NCI-H187 treated with DMSO at 0.1 percent for 48 hours (cell line): ENCODE measurements at places on chromosomes 12 and 14.

GRCh38 chr14:24098927-24099813 lies 5.1 kb downstream of the PCK2 start:
- no peak for DNase-seq

DNA sequence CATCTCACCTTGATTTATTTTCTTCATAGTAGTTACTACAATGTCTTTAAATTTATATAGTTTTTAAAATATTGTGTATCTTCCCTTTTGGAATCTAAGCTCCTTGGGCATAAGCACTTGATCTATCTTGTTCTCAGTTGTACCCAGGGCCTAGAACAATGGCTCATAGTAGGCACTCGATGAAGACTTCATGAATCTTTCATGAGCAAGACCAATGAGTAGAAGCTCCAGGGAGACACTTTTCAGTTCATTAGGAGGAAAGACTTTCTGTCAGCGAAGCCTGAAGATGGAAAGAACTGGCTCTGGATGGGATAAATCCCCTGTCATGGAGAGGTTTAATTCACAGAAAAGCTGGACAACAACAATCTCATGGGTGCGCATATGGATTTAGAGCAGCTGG lies 140.2 kb upstream of the CRY1 start:
- no peak for DNase-seq

DNA sequence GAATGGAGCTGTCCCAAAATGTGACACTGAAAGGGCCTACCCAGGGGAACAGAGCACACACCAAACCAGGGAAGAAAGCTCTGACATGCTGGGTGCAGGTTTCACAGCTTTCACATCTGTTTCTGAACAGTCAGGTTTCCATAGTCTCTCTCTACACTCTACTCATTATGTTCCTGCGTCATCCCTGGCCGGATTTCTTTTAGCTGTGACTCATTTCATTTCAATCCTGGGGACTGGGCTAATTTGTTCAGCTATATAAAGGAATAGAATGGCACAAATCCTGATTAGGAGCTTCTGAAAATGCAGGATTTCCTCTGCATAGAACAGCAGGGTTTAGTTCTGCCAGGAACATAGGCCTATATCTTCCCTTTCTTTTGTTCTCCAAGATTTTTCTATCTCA lies 649.8 kb downstream of the RPS29 start:
- no peak for DNase-seq

DNA sequence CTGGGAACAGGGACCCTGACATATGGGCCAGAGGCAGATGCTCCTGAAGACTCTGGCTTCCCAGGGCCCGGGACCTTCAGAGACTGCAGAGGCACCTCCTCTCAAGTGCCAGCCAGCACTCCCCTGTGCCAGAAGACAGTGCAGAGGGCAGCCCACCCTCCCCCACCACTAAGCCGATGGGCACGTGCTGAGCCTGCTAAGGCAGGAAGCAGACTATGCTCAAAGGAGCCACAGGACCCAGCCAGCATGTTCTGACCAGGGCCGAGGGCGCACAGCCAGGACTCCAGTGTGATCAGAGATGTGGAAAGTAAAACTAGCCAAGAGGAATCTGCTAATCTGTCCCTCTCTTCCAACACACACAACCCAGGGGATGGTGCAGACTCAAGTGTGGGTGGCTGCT lies 29.8 kb downstream of the DIO3 start:
- DNase-seq: no peak

GRCh38 chr12:93245543-93245942 lies 132.2 kb upstream of the NUDT4 start:
- DNase-seq: no peak

DNA sequence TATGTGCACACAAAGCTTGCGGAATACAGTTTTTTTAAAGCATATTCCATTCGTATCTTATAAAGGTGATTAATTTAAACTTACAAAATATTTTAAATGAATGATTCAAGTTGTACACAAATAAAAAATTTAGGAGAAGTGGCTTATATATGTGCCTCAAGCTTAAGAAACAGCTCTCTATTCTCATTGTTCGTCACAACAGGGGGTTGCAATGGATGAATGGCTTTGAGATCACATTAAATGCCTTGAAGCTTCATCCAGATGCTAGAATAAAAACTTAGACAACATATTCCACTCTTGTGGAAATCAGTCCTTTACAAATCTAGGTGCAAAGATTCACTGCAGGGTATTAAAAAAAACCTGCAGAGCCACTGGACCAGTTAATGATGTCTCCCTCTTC lies 303.9 kb upstream of the LRFN5 start:
- DNase-seq: peak; percentile 30

- no peak for DNase-seq
Observed at GRCh38 chr12:80443974-80444666, at the start of gene PTPRQ. Gene PTPRQ (plus strand): TSS chr12:80444235. CDS start chr12:80444346, 111 bp downstream.

DNA sequence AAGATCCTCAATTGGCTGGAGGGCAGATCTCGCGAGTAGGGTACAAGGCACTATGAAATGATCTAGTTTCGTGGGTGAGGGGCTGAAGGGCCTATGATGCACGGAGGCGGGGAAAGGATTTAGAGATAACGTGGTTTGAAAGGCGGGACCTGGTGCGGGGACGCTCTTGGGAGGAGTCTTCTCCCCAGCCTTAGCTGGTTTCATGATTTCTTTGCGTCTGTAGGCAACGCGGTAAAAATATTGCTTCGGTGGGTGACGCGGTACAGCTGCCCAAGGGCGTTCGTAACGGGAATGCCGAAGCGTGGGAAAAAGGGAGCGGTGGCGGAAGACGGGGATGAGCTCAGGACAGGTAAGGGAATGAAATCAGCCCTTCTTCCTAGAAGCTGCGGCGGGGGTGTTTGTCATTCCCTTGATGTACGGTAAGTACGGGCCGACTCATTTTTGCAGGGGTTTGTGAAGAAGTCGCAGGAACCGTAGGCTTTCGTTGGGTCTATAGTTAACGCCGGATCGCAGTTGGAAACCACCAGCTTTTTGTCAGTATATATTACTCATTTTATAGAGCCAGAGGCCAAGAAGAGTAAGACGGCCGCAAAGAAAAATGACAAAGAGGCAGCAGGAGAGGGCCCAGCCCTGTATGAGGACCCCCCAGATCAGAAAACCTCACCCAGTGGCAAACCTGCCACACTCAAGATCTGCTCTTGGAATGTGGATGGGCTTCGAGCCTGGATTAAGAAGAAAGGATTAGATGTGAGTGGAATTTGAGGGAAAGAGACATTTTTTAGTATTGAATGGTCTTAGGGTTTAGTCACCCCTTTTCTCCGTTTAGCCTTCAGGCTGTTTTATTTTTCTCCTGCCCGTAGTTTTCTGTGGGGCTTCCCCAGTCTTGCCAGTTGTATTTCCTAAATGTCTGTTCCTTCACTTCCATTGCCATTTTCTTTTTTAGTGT lies 602 bp downstream of the APEX1 start:
- no peak for DNase-seq

DNA sequence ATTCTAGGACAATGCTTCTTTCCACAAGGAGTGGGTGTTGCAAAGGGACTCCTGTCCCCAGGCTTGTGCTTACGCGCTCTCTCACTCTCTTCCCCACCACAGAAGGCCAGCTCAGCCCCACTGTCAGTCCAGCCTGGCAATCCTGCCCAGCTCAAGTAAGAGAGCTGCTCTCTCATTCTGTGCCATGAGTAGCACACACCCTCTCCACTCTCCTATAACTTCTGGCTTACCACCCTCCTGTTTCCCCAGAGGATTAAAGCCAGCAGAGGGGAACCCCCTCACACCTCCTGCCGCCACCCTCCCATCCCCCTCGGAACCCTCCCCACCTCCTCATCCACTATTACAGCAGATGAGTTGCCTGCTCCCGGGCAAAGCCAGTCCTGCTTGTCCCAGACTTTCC lies 17.1 kb downstream of the NCKAP5L start:
- DNase-seq: no peak

- DNase-seq: no peak
Observed at GRCh38 chr12:93042283-93042682, 113.2 kb upstream of the EEA1 start.

DNA sequence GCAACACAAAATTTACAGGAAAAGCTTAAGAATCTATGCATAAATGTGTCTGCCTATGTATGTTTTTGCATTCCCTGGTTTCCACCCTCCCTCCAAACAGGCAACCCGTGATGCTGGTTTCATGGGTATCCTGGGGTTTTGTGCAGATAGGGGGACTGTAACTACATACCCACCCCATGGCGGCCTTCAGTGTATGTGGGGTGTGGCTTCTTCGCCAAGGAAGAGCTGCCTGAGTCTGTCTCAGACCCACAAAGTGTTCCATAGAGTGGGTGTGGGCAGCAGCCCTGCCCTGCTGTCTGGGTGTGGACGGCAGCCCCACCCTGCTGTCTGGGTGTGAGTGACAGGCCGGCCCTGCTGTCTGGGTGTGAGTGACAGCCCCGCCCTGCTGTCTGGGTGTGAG lies 174.8 kb downstream of the ADGRD1 start:
- DNase-seq: no peak

DNA sequence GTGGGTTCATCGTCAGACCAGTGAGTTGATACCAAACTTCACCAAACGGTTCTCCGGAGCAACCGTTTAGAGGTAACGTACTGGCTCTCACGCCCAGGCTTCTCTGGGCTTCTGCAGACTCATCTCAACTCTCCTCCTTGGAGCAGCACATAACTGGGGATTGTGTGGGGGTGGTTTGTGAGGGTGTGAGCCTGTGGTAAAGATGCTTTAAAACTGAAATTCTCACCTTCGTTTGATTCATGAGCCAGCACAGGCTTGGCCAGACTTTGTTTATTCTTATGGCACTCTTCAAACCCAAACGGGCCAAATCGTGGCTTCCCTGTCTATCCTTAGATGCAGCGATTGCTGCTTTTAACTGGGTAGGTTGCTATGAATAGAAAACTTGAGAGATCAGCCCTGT lies 121.3 kb downstream of the SAMD4A start:
- no peak for DNase-seq

- no peak for DNase-seq
Observed at GRCh38 chr12:104121001-104121400, 17.0 kb downstream of the NFYB start.

- DNase-seq: peak; percentile 28
Observed at GRCh38 chr14:56147986-56148901, 30.0 kb downstream of the PELI2 start.

- DNase-seq: no peak
Observed at GRCh38 chr12:11631288-11631687, 18.2 kb upstream of the ETV6 start.

DNA sequence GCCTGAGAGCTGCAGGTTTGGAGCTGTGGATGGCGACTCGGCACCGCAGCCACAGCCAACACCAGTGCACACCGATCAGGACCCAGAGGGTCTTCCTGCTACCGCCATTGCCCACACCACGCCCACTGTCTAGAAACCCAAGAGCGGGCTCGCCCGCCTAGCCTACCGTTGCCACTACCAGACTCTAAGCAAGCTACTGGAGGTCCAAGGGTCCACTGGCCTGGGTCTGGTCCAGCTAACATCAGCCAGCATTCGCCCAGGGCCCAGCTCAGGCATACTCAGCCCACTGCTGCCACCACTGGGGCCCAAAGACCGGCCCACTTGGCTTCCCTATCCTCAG lies 30.5 kb upstream of the MON2 start:
- DNase-seq: no peak

- no peak for DNase-seq
Observed at GRCh38 chr12:1157046-1157445, 166.0 kb downstream of the ERC1 start.

GRCh38 chr12:121932914-121933521 lies 14.6 kb downstream of the CFAP251 start:
- no peak for DNase-seq
